ENCODE measurements at places on chromosomes 12 and 14. TPM values are rescaled to one million over a fixed set of nuclear protein-coding genes. Genes with fewer than 3 reads are reported as not detected.
A peak's percentile ranks its signal among the peaks of the same experiment; 100 is the strongest.

GRCh38 chr12:32031109-32031508, 71.9 kb downstream of the RESF1 start:
- DNase-seq, result no peak

- no peak for DNase-seq
Measured at GRCh38 chr12:90990611-90991010, 14.2 kb downstream of the EPYC start.

DNA sequence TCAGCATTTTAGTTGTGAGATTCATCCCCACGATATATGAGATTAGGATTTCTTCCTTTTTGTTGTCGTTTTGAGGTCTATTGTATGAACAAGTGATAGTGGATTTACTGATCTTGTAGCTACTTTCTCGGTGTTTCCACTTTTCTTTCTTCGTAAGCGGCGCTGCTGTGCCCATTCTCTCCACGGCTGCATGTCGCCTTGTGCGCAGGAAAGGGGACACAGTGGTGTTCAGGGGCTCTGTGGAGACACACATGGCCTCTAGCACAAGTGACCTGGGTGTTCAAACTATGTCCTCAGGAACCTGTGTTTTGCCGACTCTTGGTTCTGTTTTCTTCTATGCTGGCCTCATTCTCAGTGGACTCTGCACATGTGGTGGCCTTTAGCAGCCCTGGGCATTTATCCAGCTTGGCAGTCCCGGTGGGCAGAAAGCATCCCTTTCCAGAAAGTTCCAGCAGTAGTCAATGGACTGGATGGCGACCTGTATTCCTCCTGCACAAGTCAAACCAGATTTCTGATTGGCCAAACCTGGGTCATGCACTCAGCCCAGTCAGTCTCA, 18.7 kb downstream of the CKAP4 start:
- DNase-seq, result no peak

- DNase-seq, result peak; percentile 56
Measured at GRCh38 chr14:58978343-58978742, 210.1 kb upstream of the DAAM1 start.

DNA sequence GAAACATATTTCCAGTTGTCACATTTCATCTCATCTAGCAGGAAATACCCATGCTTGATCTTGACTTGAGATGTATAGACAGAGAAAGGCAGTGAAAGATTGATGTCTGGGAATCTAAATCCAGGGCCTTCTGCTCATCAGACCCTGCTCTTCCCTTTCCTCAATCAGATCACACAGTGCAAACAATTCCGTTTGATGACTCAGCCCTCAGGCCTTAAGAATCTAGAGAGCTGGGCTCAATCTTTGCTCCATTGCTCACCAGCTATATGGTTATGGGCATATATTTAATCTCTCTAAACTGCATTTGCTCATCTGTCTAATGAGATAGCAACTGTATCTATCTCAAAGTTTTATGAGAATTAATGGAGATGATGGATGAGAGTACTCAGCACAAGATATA, 201.8 kb upstream of the CCDC196 start:
- no peak for DNase-seq

Gene DAO
- not detected for total RNA-seq

Gene KRT75
- total RNA-seq, result not detected

Gene CEBPE
- not detected for total RNA-seq

Gene AGAP2
- 6.9 TPM for total RNA-seq

Gene CLEC4A
- not detected for total RNA-seq

Gene PLCZ1
- not detected for total RNA-seq

All from heart right ventricle (tissue), 16 donors.